ENCODE measurements at places on chromosomes 6 and 20.

- no peak for DNase-seq
Observed at GRCh38 chr6:80566361-80566760, 459.9 kb downstream of the BCKDHB start.

GRCh38 chr6:157233156-157233555 lies 90.2 kb downstream of the TMEM242 start:
- no peak for DNase-seq

DNA sequence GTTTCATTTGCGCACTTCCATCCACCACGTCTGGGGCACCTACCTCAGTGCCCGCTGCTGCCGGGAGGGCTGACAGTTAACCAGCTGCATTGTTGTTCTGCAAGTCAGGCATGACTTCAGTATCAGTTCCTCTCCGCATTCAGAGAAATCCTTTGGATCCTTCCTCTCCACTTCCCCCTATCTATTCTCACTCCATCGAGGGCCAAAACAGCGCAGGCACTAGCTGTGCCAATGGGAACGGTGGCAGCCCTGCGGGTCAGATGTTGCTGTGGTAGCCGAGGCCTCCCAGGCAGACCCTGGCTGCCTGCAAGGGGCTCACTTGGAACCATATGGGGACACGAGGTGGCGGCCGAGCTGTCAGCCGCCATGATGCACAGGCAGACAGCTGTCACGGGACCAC lies 64.2 kb upstream of the INSM1 start:
- no peak for DNase-seq

- DNase-seq, result no peak
Observed at GRCh38 chr6:61833176-61833755, 452.8 kb downstream of the KHDRBS2 start.

DNA sequence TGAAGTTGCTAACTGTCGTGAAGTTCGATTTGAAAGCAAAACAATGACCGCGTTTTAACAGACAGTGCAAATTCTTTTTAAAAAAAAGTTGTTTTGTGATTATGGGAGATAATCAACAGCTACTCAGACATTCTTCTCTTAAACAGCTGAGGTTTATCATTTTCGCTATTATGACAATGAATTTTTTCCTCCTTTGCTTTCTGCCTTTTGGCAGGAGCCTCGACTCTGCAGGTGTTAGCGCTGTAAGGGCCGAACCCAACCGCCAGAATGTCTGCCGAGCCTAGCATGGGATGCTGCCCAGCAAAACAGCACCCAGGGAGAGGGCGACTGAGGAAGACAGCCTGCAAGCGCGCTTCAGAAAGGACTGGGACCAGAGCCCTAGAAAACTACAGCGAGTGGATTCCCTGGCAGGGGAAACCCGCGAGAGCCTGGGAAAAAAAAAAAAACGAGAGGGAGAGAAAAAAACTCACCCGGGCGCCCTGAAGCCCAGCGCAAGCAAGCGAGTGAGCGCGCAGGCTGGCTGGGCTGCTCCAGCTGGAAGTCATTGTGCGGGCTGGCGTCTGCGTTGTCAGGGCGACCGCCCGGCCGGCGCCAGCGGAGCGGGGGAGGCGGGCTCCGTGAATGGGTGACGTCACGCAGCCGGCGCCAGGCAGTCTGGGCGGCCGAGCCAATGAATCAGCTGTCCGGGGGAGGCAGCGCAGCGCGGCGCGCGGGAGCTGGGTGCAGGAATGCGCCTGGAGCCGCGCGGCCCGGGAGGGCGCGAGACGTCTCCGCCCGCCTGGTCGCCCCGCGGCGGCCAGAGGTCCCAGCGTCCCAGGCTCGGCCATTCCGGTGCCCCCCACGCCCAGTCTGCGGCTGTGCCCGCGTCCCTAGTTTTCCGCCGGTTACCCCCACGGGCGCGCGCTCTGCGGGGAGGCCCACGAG lies 32.7 kb upstream of the ID4 start:
- peak; percentile 83 for DNase-seq

GRCh38 chr6:125765944-125766343 lies 16.5 kb downstream of the HEY2 start:
- no peak for DNase-seq

GRCh38 chr6:140548366-140548765 lies 1173.9 kb upstream of the CITED2 start:
- no peak for DNase-seq

Measured in bronchial epithelial cell (primary cell).